CD4-positive, alpha-beta T cell treated with Interleukin-4 for 1 hour (primary cell): ENCODE measurements at places on chromosomes 6 and 20.

DNA sequence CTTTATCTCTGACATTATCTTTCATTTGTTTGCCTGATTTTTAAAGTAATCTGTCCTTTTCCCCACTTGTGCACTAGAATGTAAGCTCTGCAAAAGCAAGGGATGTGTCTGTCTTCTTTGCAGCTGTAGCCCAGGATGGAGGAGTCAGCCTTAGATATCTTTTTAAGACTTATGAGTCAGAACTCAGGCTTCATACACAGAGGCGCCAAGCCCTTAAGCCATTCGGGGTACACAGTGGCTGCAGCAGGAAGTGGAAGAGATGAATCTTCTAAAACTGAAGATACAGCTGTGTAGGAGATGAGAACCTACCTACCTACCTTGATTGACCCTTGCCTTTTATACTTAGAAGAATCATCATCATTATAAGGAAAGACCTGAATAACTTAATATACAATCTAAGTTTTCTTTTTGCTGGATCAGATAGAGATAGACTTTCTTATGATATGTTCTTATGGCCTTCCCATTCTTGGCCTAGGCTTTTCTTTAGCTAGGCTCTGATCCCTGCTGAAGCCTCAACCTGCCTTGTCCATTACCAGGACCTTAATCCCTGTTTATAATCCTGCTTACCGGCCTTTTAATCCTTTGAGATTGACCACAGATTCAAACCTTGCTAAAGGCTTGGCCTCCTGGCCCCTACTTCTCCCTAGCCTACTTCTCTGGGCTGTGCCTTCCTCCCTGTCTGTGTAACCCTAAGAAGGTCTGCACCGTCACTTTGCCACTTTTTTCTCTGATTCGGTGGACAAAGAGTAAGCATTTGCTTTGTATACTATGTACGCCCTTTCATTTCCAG, 304.5 kb downstream of the PRL start:
- DNase-seq = no peak

DNA sequence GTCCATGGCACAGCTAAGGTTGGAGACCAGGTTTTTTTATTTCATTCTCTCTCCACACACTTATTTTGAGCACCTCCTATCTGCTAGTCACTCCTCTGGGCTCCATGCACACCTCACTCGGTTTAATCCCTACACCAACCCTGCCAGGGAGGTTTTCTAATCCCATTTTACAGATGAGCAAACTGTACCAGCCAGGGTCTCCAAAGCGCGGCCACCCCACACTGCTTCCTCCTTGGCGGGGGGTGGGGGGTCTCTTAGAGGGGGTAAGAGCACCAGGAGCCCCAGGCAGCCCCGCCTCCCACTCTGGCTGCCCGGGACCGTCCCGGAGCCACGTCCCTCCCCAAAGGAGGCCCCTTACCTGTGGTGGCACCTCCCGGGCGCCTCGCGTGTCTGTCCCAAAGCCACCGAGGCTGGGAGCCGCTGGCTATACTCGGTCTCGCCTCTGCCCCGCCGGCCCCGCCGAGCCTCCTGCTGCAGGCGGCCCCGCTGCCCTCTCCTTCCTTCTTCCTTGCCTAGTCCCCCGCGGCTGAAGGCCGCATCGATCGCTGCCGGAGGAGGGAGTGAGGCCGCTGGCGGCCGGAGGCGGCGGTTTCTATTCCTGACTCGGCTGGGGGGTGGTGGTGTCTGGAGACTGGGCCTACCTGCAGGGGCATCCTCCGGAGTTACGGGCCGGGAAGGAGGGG, at the start of gene KCNS1:
Gene KCNS1, minus strand, starts transcription at position 565 of the 683 bp plus-strand sequence. CDS start 1,891 bp downstream, outside the sequence.
- DNase-seq = no peak

DNA sequence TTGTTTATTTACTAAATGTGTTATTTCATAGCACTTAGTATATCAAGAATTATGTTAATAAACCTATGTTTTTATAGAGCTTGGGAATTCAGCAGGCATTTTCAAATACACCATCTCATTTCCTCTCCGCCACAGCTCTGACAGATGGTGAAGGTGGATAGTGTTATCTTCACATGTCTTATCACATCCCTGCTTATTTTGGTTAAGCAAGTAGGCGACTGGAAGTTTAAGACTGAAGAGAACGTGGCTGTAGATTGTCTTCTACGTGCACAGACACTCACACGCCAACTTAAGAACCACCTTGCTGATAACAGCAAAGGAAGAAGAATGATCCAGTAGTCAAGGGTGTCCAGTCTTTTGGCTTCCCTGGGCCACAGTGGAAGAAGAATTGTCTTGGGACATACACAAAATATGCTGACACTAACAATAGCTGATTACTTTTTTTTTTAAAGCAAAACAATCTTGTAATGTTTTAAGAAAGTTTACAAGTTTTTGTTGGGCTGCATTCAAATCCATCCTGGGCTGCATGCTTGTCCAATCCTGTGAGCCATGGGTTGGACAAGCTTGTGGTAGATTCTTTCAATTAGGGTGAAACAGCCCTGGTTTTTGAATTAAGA, 43.3 kb upstream of the SCGN start:
- DNase-seq = no peak

GRCh38 chr6:10403385-10404106, 11.3 kb downstream of the TFAP2A start:
- no peak for DNase-seq

- DNase-seq = no peak
These were observed 695.2 kb downstream of the QKI start for GRCh38 chr6:164109770-164110140.

DNA sequence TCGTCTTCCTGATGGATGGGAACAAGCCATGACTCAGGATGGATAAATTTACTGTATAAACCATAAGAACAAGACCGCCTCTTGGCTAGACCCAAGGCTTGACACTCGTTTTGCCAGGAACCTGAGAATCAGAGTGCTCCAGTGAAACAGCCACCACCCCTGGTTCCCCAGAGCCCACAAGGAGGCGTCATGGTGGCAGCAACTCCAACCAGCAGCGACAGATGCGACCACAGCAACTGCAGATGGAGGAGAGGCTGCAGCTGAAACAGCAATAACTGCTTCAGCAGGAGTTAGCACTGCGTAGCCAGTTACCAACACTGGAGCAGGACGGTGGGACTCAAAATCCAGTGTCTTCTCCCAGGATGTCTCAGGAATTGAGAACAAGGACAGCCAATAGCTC, 100.9 kb upstream of the SAMD5 start:
- DNase-seq = no peak

DNA sequence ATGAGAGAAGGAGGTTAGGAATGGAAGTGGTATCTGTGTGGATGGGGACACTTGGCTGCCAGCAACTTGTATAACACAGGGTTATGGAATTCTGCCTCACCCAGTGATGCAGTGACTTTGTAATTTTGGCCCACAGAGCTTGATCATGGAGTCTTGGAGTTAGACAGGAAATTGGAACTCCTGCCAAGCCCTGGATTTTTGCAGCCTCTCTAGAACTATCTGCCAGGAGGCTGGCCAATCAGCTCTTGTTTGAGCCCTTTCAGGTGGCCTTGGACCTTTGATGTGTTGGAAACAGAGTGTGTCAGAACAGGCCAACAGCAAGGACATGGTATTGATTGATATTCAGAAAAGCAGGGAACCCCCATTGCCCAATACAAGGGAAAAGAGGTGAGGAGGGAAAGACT, 157.7 kb upstream of the GGTLC1 start:
- DNase-seq = no peak

DNA sequence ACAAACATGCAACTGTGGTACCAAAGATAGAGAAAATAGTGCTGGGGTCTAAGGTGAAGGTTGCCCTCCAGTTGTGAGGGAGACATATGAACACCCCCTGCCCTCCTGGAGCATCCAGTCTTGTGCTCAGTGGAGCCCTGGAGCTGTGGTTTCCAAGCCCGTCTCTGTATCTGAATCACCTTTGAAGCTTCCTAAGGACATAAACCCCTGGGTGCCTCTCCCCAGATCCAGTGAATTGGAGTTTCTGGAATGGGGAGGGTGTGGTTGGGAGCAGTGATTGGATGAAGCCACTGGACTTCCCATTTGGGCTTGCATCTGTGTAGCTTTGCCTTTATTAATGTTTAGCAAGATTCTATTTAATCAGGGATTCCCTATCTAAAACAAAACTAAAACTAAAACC, 22.4 kb upstream of the E2F3 start:
- no peak for DNase-seq

DNA sequence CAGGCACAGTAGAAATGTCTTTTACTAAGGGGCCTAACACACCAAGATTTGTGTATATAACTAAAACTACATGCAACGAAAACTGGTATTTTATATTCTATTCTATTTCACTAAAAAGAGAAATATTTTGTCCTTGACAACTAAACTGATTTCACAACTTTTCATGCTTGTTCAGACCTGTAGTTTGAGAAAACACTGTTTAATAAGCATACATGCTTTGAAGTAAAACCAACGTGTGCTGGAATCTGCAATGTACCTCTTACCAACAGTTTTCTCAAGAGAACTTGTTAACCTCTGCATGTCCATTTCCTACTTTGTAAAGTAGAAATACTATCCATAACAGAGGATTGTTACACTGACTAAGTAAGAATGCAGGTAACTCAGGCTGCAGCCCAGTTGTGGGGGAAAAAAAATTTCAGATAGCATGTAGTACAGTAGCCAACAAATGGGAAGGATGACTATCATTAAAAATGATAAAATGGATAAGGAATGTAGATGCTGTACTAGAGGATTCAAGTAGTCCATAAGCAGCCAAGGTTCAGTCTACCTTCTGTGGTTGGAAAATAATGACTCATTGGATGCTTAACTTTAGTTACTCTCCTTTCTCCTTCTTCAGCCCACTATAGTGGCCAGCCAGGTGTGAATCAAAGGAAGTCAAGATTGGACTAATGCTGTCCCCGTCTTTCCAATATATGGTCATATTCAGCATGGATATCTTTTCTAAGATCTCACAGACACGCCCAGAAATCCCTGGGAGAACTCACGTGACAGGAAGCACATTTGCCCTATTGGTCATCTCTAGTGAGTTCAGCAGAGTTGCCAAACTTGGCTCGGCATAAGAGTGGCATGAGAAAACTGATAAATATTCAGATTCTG, 65.2 kb downstream of the HFE start:
- no peak for DNase-seq

- no peak for DNase-seq
These were observed 31.3 kb downstream of the KLHL31 start for GRCh38 chr6:53634184-53634631.

DNA sequence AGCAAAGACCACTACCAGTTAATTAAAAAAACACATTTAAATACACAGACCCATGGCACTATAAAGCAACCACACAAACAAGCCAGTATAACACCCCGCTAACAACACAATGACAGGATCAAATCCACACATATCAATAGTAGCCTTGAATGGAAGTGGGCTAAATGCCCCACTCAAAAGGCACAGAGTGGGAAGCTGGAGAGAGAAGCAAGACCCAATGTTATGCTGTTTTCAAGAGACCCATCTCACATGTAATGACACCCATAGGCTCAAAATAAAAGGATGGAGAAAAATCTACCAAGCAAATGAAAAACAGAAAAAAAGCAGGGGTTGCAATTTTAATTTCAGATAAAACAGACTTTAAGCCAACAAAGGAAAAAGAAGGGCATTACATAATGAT, 125.4 kb upstream of the PTCHD4 start:
- DNase-seq = no peak

DNA sequence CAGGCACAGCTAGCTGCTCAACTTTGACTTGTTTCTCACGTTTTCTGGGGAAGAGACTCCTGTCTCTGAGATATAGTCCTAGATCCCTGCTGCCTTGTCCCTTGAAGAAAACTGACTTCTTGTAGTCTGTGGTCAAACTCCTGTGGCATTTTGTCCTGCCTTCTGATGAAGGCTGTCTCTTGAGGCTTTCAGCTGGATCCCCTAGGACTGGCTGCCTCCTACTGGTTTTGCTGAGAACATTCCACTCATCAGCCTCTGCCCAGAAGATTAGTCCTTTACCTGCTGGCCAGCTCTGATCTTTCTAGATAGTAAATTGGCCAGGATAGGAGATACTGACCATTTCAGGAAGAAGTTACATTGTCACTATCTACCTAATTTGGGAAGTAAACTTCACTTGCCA, 71.9 kb upstream of the CNR1 start:
- DNase-seq = peak; percentile 35

DNA sequence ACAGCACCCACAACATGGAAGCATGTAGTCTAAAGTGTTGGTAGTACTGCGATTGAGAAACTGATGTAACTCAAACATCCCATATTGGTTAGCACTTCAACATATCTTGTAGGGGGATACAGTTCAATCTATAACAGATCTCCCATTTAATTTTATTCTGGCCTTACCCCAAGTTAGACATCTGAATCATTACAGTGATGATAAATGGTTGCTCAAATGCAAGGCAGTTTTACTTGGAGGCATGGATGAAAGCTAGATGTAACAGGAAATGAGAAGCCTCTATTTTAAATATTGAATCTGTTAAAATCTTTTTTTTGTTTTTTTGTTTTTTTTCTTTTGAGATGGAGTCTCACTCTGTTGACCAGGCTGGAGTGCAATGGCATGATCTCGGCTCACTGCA, 44.2 kb upstream of the FAM50B start:
- no peak for DNase-seq

DNA sequence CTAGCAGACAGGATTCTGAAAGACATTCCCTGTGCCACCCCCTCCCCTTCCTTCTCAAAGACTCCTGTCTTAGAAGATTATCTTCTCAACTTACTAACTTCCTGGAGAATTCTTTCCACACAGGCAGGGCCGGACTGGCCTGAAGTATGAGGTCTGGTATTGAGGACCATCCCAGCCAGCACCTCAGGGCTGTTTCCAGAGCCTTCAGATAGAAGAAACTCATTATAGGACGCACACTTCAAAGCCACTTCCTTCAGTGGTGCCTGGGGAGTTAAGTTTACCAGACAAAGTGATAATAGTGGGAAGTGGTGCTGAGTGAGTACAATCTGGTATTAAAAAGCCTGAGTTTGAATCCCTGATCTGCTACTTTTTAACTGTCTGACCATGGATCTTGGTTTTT, 15.6 kb downstream of the KCNS1 start:
- DNase-seq = no peak

- no peak for DNase-seq
These were observed 1.9 kb upstream of the POU3F2 start for GRCh38 chr6:98832284-98833056.

DNA sequence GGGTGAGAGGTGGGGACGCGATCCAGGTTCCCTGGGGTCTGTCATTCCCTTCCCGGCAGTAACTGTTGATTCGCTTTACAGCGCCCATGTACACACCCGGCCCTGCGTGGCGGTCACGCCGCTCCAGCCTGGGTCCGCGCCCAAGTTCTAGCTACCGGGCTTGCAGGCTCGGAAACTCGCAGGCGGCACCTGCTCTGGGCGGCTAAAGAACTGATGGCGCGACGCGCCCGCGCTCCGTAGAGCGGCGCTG, 1.4 kb upstream of the POU3F2 start:
- no peak for DNase-seq

DNA sequence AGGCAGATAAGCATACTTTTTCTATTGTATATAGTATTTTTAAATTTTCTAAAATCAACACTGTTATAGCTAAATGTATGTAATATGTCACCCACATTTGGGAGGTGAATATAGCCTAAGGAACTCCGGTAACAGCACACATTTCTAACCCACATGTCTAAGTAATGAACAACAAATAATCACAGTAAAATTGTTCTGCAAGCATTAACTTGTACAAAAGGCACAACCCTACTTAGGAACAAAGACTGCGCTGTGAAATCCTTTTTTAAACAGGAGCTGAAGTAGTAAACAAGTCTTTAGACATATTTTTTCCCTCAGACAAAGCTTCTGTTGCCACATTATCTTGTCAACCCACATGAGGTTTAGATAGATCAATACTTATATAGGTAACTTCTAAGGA, 872.4 kb upstream of the SLC35B3 start:
- no peak for DNase-seq

GRCh38 chr20:58392286-58392685, 3.3 kb downstream of the VAPB start:
- no peak for DNase-seq
